ENCODE measurements at places on chromosomes 12 and 14. TPM values are rescaled to one million over a fixed set of nuclear protein-coding genes. Genes with fewer than 3 reads are reported as not detected.
A peak's percentile ranks its signal among the peaks of the same experiment; 100 is the strongest.

DNA sequence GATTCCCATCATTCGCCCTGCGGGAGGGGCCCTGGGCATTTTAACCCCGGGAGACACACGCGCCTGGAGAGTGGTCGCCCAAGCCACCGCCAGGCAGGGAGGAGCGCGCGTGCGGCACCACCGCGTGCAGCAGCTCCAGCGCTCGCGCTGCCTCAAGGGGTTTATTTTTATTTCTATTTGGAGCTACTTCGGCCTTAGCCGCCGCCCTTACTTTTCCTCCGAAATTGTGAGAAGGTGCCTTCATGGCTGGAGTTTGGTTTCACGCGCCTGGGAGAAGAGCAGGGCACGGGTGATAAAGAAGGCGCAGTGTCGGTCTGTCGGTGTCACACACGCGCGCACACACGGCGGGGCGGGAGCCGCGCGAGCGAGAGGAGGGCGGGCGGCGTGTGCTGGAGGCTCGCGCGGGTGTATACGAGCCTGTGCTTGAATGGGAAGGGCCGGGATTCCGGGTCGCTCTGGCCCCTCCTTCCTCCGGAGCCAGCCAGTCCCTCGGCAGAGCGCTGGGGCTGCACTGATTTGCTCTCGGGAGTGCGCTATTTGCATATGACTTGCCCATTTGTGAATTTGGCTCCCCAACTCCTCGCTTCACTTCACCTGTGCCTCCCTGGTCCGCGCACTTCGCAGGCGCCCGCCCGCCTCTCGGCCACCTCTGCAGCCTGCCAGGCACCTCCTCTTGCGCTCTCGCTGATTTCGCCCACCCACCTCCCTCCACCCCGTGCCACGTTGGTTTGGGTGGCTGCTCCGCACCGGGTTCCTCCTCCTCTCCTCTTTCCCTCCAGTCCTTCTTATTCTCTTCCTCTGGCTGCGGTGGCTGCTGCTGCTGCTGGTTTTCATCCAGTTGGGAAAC, 932.3 kb downstream of the DIO2 start:
- no peaks in the 10 kb centered on the region for H3K36me3 ChIP-seq
- H3K4me3 ChIP-seq = peak overlapping the region; percentile 79
- peak; percentile 93 for DNase-seq

DNA sequence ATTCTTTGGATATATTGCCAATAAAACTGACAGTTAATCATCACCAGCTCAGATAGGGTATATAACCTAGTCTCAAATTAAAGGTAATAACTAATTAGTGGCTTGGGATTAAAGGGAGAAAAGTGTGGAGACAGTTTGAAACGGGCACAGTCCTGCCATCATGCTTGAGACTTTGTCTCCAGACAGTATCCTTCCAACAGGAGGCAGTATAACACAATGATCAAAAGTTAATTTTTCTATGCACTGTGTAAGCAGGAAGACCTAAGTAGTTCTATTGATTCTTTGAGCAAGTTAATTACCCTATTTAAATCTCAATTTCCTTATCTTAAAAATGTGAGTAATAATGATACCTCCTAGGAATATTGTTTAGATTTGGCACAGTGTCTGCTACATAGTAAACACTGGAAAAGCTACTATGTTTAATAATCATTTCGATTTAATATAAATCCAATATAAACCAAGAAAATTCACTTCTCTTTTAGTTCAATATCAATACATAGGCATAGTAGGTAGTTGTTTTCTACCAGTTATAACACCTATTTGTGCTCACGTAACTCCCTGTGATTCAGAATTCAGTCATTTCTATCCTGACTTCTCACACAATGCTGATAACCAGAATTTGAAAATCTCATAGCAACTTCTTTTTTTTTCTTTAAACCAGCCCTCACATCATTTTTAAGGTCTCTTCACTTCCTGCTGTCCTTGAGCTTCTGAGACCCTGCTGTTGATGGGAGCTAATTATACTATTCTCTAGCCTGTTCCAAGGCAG, 53.7 kb downstream of the GALNT4 start:
- DNase-seq = peak; percentile 73
- H3K36me3 ChIP-seq = no peaks in the 10 kb centered on the region
- H3K27ac ChIP-seq = no peak overlapping the region
- H3K27me3 ChIP-seq = no peaks in the 10 kb centered on the region
- H3K4me1 ChIP-seq = no peaks in the 10 kb centered on the region

GRCh38 chr14:94405486-94405885, 17.1 kb upstream of the SERPINA1 start:
- no peak overlapping the region for H3K4me3 ChIP-seq
- H3K36me3 ChIP-seq = peaks cover 7% of the 10 kb centered on the region
- no peak overlapping the region for H3K27ac ChIP-seq
- peaks cover 13% of the 10 kb centered on the region for H3K4me1 ChIP-seq

- no peaks in the 10 kb centered on the region for H3K27me3 ChIP-seq
- peaks cover 31% of the 10 kb centered on the region for H3K4me1 ChIP-seq
- no peak overlapping the region for H3K4me3 ChIP-seq
- no peak for DNase-seq
These were observed 14.7 kb downstream of the RHOF start for GRCh38 chr12:121778567-121779421.

- H3K27ac ChIP-seq = no peak overlapping the region
- DNase-seq = no peak
- H3K27me3 ChIP-seq = no peaks in the 10 kb centered on the region
- H3K4me3 ChIP-seq = no peak overlapping the region
- H3K36me3 ChIP-seq = no peaks in the 10 kb centered on the region
These were observed 350.6 kb downstream of the CACNA1C start for GRCh38 chr12:2403221-2403976.

DNA sequence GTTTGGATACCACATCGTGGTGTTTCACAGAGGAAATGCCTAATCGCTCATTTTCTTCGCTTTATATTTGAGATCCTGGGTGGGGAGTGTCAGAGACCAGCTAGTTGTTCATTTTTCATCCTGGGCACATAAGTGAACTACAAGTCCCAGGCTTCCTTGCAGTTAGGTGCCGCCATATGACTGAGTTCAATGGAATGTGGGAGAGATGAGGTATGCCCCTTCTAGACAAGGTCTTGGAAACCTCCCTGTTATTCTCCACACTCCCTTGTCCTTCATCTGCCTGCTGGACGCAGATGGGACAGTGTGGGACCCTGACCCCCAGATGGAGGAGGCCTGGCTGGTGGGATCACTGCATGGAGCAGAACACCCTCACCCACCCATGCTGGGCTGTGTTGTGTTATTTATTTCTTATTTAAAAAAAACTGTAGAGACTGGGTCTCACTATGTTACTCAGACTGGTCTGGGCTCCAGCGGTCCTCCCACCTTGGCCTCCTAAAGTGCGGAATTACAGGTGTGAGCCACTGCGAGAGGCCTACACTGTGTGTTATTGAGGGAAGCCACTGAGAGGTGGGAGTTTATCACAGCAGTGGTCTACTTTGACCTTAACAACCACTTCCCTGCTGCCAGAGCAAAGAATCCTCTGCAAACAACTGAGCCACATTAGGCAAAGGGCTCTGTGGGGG, 42.9 kb upstream of the VRK1 start:
- H3K36me3 ChIP-seq = no peaks in the 10 kb centered on the region
- no peak overlapping the region for H3K4me3 ChIP-seq
- no peak for DNase-seq
- no peak overlapping the region for H3K27ac ChIP-seq
- no peaks in the 10 kb centered on the region for H3K27me3 ChIP-seq
- H3K4me1 ChIP-seq = no peaks in the 10 kb centered on the region

DNA sequence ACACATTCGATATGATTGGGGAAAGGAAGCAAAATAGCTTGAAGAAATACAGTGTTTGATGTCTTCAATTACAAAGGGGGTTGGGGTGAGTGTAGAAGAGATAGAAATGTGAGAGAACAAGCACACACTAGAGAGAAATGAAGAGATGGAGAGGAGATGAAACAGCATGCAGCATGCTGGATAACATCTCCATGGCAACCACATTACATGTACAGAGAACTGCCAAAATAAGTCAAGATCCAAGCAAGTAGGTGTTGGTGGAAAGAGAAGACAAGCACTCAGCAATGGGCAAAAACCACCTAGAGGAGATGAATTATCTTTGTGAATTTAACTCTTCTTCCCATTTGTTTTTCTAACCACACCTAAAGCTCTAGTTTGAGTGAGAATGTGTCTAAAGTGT, 289.8 kb downstream of the GRIN2B start:
- no peaks in the 10 kb centered on the region for H3K27me3 ChIP-seq
- DNase-seq = no peak
- H3K27ac ChIP-seq = no peak overlapping the region
- no peaks in the 10 kb centered on the region for H3K4me1 ChIP-seq
- H3K4me3 ChIP-seq = no peak overlapping the region
- H3K36me3 ChIP-seq = no peaks in the 10 kb centered on the region

- H3K27me3 ChIP-seq = no peaks in the 10 kb centered on the region
- no peaks in the 10 kb centered on the region for H3K4me1 ChIP-seq
- H3K4me3 ChIP-seq = no peak overlapping the region
- H3K36me3 ChIP-seq = no peaks in the 10 kb centered on the region
- no peak overlapping the region for H3K27ac ChIP-seq
- no peak for DNase-seq
These were observed 86.0 kb upstream of the ATF1 start for GRCh38 chr12:50677858-50678257.

DNA sequence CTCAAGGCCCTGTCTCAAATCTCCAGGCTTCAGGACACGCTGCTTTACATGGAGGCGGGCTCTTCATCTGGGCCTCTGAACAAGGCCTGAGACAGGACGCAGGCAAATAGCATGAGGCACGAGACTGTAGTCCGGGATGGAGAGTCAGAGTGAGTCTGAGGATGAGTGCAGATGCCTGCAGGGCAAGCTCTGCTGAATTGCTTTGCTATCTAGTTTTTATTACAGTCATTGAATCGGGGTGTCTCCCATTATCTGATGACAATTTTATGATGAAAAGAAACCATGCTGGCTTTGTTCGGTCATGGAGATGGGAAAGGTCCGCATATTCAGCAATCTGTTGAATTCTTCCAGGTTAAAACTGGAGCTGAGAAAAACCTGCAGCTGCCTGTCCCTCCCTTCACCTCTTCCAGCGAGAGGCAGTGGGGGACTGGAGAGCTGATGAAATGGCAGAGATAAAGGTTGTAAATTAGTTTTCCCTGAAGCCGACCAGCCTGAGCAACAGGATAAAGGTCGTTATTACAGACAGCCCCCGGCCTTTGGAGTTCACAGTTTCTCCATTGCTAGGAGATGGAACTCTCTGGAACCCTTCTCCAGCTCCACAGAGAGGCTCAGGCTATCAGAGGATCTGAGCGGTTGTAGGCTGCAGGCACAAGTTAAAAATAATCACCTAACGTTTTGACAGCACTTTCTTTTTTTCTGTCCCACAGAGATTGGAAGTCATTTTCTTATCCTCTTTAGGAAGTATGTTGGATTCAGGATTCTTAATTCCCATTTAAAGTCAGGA, 1.3 kb upstream of the ADGRD1 start:
- H3K36me3 ChIP-seq = no peaks in the 10 kb centered on the region
- no peak for DNase-seq
- no peak overlapping the region for H3K27ac ChIP-seq
- no peaks in the 10 kb centered on the region for H3K27me3 ChIP-seq

- no peaks in the 10 kb centered on the region for H3K36me3 ChIP-seq
- H3K4me1 ChIP-seq = no peaks in the 10 kb centered on the region
- no peak overlapping the region for H3K27ac ChIP-seq
- no peak overlapping the region for H3K4me3 ChIP-seq
These were observed 16.3 kb downstream of the GLTP start for GRCh38 chr12:109863847-109864712.

DNA sequence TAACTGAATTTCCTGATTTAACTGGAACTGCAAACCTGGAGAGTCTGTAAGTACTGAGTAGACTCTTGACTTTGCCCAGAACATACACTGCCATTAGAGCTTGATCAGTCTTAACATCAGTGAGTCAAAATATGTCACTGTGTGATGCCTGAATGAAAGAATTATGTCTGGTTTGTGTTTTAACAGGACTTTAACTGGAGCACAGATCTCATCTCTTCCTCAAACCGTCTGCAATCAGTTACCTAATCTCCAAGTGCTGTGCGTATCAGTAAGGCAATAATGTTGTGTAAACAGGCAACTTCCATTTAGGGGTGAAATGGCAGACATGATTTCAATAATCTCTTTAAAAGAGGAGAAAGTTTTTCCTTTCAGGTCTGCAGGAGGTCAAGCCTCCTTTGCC, 97.0 kb downstream of the ZFC3H1 start:
- H3K36me3 ChIP-seq = no peaks in the 10 kb centered on the region
- H3K27ac ChIP-seq = no peak overlapping the region
- H3K4me1 ChIP-seq = no peaks in the 10 kb centered on the region

- no peak for DNase-seq
- peaks cover 7% of the 10 kb centered on the region for H3K4me1 ChIP-seq
- H3K27ac ChIP-seq = no peak overlapping the region
- H3K36me3 ChIP-seq = no peaks in the 10 kb centered on the region
These were observed 253.1 kb downstream of the BCAT1 start for GRCh38 chr12:24695657-24696329.

OR6C75 gene
- total RNA-seq = not detected

ZDHHC22 gene
- 29.3 TPM for total RNA-seq

DNAI7 gene
- not detected for total RNA-seq

SLC39A2 gene
- total RNA-seq = not detected

Measured in GM23338 (cell line).